ENCODE measurements at places on chromosomes 13 and 19.

DNA sequence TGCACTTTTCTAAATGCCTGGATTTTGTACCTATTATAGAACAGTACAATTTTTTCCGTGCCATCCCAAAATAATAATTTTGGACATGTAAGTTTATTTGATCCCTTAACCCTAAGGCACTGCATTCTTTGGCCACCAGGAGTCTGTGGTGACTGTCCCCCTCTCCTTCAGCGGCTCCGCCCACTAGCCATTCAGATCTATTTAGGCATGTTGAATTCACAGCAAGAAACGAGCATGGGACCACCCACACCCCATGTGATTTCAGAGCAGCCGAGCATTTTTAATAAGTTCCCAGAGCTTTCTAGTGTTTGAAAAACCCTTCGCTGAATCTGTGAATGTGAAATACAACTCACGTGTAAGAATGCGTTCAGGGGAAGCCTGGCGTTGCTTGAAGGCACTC, 567.5 kb downstream of the MYO16 start:
- no peak for DNase-seq

- no peak for DNase-seq
Measured at GRCh38 chr13:37596805-37597204, 1.8 kb downstream of the POSTN start.

DNA sequence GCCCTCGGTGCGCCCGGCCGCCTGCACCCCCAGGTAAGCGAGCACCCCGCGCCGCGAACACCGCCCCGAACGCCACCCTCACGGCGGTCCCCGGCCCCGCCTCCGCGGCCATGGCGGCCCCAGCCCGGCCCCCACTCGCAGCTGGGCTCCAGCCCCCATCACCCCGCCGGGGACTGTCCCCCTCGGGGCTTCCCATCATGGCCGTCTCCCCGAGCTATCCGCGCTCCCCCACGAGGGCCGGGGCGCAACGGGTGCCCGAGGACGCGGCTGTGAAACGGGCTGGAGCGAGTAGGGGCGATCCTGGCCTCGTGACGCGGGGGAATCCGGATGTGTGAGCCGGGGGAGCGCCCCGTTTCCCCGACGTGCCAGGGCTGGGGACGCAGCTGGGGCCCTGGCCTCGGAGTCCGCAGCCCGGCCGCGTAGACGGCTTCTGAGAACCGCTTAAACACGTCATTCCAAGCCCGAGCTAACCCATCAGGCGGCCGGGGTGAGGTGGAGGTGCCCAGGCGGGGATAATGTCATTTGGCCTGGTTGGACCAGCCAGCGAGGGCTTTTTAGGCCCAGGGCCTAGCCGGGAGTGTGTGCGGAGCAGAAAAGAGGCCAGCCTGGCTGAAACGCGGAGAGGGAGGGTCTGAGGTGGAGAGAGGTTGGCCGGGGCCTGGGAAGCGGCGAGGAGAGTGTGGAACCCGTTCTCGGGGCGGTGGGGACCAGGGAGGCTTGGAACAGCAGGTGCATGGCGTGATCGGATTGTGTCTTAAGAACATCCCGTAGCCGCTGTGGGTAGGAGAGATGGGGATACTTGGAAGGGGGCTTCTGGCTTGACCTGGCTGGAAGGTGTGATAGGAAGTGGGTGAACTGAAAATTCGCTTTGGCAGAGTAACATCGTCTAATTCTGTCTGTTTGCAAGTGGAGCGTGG, 550 bp downstream of the CERS4 start:
- no peak for DNase-seq

DNA sequence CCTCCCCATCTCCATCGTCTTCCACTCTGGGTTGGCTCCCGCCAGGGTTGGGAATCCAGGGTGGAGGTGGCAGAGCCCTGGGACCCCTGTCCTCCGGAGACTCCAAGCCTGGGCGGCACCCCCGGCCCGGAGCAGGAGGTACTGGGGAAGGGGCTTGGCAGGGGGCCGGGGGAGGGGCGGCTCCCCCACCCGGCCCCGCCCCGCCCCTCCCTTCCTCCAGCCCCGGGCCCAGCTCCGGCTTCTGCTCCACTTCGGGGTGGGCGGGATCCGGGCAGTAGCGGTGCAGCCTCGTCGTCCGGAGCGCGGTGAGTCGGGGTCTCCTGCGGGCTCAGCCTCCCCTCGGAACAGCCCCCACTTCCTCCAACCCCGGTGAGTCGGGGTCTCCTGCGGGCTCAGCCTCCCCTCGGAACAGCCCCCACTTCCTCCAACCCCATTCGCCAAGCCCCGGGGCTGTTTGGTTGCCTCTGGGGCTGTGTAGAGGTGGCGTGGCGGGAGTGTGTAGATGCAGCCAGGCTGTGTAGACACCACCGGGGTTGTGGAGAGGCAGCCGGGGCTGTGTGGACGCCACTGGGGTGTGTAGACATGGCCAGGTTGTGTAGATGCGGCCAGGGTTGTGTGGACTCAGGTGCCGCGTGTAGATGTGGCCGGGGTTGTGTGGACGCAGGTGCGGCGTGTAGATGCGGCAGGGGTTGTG, at the start of gene TMPRSS9:
TMPRSS9 (plus strand) TSS at position 274 of the 694 bp plus-strand sequence. CDS start 29,521 bp downstream, outside the sequence.
- DNase-seq, result no peak

GRCh38 chr13:84973661-84974060, 825.6 kb downstream of the SLITRK6 start:
- no peak for DNase-seq

DNA sequence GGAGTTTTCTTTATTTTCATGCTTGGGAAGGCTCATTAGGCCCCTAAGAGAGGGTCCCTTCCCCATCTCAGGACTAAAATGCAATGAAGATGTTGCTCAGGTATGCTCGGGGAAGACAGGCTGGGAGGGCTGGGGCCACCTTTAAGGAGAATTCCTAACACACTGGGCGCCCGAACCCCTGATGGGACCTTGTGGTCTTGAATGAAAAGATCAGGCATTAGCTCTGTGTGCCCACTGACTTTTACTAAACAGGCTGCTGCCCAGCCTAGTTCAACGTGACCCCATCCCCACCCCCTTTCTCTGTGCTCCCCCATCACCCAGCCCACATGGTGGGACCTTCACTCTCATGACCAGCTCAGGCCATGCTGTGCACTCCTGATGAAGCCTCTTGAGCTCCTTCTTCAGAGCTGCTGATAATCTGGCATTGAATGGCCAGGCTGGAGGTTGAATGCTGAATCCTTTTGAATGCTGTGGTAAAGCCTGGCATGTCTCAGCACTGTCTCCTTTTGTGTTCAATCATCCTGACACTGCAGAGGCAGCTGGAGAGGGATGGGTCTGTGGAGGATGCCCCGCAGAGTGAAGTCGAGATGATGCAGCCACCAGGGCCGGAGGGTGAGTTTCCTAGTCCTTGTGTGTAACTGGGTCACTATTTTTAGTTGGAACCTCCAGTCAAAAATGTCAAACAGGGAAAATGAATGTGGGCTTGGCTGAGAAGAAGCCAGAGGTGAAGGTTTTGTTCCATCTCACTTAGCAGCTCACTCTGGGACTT, 209.1 kb downstream of the UQCRFS1 start:
- no peak for DNase-seq

DNA sequence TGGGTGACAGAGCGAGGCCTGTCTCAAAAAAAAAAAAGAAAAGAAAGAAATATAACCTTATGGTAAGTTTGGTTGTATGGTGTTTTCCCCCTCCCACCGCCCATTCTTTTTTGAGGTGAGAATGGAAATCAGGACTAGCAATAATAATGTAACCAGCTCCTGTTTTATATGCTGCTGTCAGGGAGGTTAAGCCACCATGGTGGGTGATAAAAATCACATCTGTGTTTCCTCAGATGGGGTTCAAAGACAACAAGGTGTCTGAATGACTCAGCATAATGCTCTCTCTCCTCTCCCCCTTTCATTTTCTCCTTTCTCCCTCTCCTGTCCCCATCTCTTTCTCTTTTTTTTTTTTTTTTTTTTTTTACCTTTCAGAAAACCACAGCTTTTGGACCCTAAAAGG, 28.3 kb upstream of the GARRE1 start:
- no peak for DNase-seq

- no peak for DNase-seq
Measured at GRCh38 chr13:111482806-111483620, 162.6 kb downstream of the TEX29 start.

- DNase-seq, result no peak
Measured at GRCh38 chr13:101649488-101650126, 197.1 kb downstream of the ITGBL1 start.

DNA sequence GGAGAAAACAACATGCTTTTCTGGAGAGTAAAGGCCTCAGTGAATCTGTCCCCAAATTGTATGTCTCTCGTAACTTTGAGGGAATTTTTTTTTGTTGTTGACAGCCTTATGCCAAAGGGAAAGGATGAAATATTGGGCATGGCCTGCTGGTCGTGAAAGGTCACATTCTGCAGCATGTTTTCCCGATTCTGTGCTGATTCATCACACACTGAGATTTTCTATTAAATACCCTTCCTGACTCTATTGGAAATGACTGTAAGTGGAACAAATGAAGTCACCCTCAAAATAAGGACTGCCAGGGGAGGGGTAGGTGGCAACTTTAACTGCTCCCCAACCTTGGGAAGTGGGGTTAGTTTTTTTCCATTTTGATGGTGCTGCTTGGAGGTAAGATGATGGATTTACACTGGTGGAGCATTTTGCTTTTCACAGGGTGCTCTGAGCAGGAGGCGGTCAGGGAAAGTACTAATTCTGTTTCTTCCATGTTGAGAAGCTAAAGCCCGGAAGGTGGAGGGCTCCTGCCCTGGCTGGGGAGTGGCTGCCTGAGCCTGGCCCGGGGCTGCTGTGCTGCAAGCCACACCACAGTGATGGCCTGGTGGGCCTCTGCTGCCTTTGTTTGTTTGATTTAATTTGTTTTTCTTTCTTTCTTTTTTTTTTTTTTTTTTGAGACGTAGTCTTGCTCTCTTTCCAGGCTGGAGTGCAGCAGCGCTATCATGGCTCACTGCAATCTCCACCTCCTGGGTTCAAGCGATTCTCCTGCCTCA, 116.8 kb upstream of the SPATA13 start:
- DNase-seq, result no peak

DNA sequence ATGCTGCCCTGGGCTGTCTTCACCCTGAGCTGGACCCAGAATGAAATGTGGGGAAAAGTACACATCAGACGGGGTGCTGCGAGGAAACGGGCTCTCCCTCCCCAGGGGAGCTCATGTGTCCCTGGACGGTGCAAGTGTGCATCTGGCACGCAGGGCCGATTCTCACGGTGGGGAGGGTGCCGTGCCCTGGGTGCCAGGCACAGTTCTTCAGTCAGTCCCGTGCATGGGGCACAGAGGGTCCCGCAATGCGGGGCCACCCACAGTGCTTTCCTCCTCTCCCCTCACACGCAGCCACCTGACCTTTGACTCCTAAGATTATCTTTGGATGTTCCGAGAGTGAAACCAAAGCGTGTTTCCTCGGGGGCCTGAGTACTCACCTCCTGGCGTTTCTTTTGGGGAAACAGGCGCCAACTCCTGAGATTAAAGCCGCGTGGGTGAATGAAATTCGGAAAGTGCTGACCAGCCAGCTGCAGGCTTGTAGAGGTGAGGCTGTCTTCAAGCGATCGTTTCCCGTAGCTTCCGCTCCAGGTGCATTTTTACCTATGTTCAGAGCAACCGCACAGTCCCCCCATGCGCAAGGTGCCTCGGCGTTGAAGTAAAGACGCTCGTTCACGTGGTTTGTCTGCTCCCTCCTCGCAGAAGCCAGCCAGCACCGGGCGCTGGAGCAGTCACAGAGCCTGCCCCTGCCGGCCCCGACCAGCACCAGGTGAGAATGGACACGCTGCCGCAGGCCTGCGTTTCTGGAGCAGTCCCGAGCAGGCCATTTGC, 17.5 kb upstream of the F7 start:
- no peak for DNase-seq

GRCh38 chr19:2136796-2137195, 14.6 kb downstream of the AP3D1 start:
- DNase-seq, result no peak

DNA sequence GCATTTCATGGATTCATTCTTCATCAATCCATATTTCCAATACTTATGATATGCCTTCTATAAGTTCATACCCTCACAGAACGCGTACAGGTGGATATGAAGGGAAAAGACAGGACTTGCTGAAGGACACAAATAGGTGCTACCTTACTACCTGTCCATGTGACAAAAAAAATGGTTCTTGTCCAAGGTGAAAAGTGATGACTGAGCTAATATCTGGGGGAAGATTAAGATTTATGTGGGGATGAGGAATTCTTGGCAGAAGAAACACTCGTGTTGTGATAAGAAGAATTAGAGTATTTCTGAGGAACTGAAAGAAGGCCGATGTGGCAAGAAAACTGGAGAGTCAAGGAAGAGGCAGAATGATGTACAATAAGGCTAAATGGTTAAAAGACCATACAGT, 356.4 kb upstream of the ATXN8OS start:
- DNase-seq, result no peak

DNA sequence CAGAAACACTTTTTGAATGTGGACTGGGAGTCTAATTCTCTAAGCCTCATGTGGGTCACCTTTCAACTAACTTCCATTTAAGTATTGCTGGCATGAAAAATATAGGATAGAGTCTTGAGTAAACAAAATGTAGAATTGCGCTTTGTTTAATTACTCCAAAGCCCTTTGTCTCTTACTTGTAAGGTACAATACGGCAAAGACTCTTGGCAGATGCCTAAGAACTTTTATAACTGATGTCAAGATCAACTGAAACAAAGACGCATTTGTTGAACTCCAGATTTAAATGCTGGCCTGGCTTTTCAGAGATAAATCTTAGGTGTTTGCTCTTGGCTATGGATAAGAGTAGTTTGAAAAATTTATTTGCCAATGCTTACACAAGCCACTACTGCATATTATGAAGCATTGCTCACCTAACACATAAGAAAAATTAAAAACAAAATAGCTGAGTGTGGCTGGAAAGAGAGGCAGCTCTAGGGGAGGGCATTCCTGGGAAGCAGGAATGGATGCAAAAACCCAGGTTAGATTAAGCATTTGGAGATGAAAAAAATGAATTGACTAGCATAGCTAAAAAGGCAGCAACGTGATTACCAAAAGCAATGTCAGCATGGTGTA, 107.3 kb upstream of the STARD13 start:
- DNase-seq, result no peak

- DNase-seq, result no peak
Measured at GRCh38 chr13:101942535-101943157, 459.2 kb downstream of the FGF14 start.

DNA sequence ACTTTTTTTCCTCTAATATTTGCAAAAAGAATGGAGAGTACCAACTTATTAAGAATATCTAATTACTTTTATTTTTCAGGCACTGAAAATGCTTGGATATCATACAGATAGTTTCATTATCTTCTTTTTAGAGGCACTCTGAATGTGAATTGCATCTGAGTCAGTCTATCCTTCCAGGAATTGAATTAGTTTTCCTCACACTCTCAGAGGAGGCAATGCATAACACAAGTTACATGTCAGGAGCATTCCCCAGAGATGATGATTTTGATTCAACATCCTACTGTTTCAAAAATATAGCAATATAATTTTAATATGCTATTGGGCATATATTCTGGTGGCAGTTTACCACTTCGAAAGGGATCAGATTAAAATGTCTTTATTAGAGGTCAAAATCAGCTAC, 1315.4 kb downstream of the PCDH9 start:
- DNase-seq, result no peak

- no peak for DNase-seq
Measured at GRCh38 chr13:26604784-26605545, 47.5 kb downstream of the WASF3 start.

DNA sequence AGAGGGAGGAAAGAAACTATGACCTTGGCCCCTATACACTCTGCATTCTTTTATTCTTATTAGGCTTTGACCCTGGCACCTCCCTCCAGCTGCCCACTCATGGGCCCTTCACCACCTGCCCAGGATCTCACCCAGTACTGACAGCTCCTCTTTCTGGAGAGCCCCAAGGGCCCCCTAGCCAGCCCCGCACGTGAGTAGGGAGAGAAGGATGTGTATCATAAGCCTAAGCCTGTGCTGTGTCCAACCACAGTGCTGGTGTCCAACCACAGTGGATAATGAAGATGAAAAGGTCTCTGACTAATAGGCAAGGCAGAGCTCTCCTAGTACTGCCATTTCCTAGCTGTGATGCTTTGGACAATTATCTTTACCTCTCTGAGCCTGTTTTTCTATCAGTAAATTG, 4.2 kb downstream of the DMRTC2 start:
- no peak for DNase-seq

Measured in mucosa of gallbladder (tissue), 1 donor.